Thoracic aorta endothelial cell (primary cell): ENCODE measurements at places on chromosomes 13 and 19. TPM values are rescaled to one million over a fixed set of nuclear protein-coding genes. Genes with fewer than 3 reads are reported as not detected.

The KIR3DL2 gene
- not detected in 2 replicates for total RNA-seq

The POGLUT2 gene
- total RNA-seq, result 20.9 and 24.3 TPM in 2 replicates

The ZNF440 gene
- total RNA-seq, result 12.4 TPM in 2 replicates

The KLK11 gene
- not detected in 2 replicates for total RNA-seq
